ENCODE measurements at places on chromosomes 6 and 20. TPM values are rescaled to one million over a fixed set of nuclear protein-coding genes. Genes with fewer than 3 reads are reported as not detected.

SLC17A9 gene
- total RNA-seq: not detected

PABPC1L gene
- 3.7 TPM for total RNA-seq

WFDC5 gene
- total RNA-seq: not detected

HLA-DOA gene
- total RNA-seq: 1.4 TPM

ANKEF1 gene
- 1.4 TPM for total RNA-seq

CDSN gene
- total RNA-seq: not detected

TRIM15 gene
- not detected for total RNA-seq

CFAP61 gene
- total RNA-seq: not detected

MEI4 gene
- 0.44 TPM for total RNA-seq

BANF2 gene
- total RNA-seq: not detected

CLPSL2 gene
- total RNA-seq: not detected

GGTLC1 gene
- total RNA-seq: not detected

PRPH2 gene
- total RNA-seq: not detected

MYL9 gene
- total RNA-seq: 28.2 TPM

ARMH2 gene
- not detected for total RNA-seq

SEMG1 gene
- total RNA-seq: not detected

FBXL4 gene
- 9.0 TPM for total RNA-seq

ZBP1 gene
- total RNA-seq: not detected

PRPF6 gene
- 91.4 TPM for total RNA-seq

TAGAP gene
- total RNA-seq: not detected

SLC35D3 gene
- not detected for total RNA-seq

AIF1 gene
- total RNA-seq: 57.5 TPM

PLEKHG1 gene
- total RNA-seq: not detected

ZC2HC1B gene
- total RNA-seq: not detected

SLC26A8 gene
- total RNA-seq: not detected

MTCH1 gene
- 393 TPM for total RNA-seq

Data from G401 (cell line).